ENCODE measurements at places on chromosomes 7 and 10.

GRCh38 chr10:28785018-28785417 lies 107.7 kb downstream of the BAMBI start:
- no peak for DNase-seq

DNA sequence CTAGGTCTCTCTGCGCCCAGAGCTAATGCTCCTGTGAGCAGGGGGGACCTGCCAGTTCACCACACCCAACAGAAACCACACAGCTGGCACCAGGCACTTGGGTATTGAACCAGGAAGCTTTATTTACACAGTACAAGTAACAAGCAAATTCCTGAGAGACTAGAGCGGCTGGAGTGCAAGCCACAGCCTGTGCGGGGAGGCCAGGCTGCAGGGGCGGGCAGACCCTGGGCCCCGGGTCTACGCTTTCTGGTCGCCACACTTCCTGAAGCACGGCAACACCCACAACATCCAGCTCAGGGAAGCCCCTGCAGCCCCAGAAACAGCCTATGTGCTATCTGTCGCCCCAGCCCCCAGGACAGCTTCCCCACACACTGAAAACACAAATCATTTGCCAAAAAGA lies 125.0 kb downstream of the FAM53B start:
- no peak for DNase-seq

DNA sequence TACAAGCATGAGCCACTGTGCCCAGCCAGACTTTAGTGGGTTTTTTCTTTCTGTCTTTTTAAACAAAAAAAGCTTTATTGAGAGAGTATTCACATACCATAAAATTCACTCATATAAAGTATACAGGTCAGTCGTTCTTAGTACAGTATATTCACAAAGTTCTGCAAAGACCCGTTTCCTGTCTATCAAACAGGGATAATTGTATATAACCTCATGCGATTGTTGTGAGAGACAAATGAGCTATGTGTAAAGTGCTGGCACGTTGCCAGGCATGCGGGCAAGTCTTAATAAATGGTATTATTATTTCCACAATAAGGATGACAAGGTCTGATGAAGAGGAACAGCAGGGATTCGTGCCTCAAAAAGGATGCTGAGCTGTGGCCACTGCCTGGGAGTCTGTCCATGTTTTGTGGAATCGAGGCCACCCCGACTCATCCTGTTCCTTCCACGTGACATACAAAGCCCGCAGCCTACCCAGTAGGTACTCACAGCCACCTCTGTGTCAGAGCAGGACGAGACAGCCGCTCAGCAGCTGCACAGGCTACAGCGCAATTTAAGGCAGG lies 51.6 kb downstream of the SMKR1 start:
- DNase-seq = no peak

DNA sequence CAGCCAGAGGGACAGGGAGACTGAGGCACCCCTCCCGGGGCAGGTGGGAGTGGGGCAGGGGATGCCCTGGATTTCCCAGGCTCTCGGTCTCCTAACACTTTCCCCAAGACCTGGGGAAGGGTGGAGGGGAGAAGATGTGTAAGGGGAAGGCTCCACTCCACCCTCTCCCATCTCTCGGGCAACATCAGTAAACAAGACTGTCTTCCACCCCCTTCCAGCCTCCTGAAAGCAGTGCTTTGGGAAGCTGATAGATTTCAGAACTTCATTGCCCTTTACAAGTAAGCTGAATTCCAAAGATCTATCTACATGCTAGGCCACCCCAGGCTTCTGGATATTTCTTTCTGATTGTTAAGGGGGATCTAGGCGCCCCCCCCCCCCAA lies 3.7 kb downstream of the FLNC start:
- no peak for DNase-seq

DNA sequence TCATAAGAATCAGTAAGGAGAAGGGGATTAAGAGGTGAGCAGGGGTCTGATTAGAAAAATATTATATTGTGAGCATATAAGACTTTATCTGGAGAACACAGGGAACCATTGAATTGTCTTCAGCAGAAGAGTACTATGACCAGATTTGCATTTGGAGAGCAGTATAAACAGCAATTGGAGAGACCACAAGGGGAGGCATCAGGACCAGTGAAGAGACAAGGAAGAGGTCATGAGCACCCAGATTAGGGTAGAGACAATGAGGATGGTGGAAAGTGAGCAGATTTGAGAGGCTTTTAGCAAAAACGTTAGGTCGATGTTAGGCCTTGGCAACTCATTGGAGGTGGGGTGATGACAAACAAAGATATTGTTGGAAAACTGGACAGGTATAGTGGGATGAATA lies 13.0 kb upstream of the SMIM30 start:
- no peak for DNase-seq

DNA sequence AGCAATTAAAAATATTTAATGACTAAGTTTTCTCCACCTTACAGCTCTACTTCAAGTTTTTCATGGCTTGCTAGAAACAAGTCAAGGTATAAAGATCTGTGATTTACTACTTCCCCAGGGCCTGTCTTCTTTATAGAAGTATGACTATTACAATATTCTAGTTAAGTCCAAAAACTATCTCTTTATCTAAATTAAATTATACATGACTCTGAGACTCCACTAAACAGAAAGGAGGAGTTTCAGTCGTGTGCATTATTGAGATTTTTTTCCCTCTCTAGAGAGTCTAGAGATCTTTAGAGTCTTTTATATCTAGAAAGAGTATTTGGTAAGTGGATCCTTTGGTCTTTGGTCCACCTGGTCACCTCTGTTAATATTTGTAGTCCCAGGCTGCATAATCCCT lies 100.7 kb downstream of the SEMA3E start:
- no peak for DNase-seq

DNA sequence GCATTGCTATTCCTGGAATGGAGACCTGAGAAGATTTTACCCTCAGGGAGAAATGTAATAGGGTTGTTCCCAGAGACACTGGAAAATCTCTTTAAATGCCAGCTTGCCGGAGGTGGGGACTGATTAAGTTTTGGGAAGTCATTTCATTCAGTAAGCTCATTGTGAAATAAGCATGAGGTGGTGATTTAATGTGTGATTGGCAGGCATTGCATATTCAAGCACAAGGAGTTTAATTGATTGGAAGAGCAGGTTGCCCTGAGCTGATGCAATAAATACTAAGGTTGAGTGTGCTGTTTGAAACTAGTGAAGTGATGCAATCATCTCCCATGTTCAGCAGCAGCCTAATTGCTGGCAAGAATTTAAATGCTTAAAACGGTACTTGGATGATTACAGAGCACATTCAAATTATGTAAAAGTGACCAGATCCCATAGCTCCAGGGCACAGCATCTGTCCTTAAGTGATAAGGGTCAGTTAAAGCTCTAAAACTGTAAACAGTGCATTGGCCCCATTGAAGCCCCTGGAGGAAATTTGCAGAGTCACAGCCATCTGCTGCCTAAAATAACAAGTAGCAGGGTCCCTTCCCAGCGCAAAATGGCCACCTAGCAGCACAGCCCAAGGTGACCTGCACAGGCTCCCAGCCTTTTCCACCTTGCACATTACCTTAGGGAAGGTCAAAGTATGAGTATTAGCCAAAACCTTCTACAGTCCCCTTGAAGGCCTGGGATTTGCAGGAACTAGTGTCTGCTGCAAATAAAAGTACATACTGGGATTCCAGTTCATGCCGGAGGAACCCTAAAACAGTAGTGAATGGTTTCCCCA lies 92.1 kb downstream of the CCDC71L start:
- peak; percentile 86 for DNase-seq

All from inflammatory macrophage treated with lipopolysaccharide for 1 hour (primary cell).